ENCODE measurements at places on chromosomes 16 and 17.
A peak's percentile ranks its signal among the peaks of the same experiment; 100 is the strongest.

GRCh38 chr17:2685696-2686095, 25.9 kb downstream of the CLUH start:
- no peak for DNase-seq

GRCh38 chr17:80918731-80919130, 72.9 kb upstream of the CHMP6 start:
- no peak for DNase-seq

DNA sequence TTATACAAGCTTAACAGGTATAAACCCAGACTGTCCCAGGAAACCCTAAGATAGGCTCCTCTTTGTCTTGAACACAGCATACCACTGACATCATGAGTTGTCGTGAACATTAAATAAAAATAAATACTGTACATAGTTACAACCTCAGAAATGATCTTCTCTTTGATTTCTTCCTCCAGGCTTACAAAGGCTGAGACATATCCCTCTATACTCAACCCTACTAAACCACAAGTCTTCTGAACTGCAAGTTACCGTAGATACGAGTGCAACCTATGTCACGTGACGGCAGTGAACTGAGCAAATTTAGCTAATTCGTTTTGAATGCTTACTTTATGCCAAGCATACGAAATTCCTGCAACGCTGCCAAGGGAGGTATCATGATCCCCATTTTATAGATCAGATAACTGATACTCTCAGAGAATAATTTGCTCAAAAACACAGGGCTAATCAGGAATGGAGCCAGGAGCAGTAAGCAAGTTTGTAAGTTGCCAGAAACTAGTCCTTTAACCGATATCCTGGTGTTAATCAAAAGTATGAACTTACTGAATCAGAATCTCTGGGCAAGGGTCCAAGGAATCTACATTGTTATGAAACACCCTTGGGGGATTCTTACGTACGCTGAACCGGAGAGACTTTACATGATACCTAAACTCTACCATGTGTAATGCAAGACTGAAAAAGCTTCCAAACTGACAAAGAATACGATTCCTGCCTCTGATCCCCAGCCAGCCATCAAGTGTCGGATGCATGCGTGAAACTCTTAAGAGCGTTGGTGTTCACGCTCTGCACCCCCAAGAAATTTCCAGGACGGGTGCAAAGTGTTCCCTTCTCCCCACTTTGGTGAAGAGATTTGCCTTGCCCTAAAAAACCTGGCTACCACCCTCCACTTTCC, 106.2 kb downstream of the XYLT1 start:
- DNase-seq = peak; percentile 99

GRCh38 chr17:75488693-75489510, 26.4 kb downstream of the CASKIN2 start:
- no peak for DNase-seq

GRCh38 chr17:2705263-2705662, 6.3 kb downstream of the CLUH start:
- peak; percentile 72 for DNase-seq

- DNase-seq = no peak
These were observed 67.3 kb upstream of the BCAR1 start for GRCh38 chr16:75318737-75319136.

- no peak for DNase-seq
These were observed 81.6 kb downstream of the KLHDC4 start for GRCh38 chr16:87684106-87684677.

GRCh38 chr17:33291248-33292200, 1.6 kb downstream of the ASIC2 start:
- DNase-seq = peak; percentile 28

GRCh38 chr16:35194681-35195080, 1735.3 kb downstream of the TP53TG3F start:
- DNase-seq = no peak

DNA sequence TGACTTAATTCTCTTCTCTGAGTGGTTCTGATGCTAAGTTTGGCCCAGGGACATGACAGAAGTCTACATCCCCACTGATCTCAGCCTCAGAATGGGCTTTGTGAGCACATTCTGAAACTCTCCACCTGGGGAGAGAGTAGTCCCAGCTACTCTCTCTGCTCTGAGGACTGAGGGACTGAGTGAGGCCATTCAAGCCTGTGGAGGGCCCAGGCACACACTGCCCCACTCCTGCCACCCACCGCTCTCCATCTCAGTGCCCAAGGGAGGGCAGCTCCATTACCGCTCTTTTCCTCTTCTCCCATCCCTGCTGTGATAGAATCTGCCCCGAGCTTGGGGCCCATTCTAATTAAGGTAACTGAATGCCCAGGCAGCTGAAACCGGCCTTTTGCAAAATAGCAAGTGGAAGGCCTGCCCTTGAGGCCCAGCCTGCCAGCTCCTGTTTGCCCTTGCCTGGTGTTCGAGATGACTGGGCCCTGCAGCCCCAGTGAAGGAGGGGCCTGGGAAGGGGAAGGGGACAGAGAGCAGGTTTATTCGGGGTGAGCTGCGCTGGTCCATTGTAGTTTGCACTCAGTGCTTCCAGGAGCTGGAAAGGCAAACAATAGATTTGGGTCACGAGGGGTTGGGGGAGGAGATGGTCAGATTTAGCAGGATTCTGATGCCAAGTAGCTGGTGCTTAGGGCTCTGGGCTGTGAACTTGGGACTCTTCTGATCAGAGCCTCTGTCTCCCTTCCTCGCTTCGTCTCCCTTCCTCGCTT, 76.2 kb downstream of the RAB11FIP4 start:
- DNase-seq = no peak

DNA sequence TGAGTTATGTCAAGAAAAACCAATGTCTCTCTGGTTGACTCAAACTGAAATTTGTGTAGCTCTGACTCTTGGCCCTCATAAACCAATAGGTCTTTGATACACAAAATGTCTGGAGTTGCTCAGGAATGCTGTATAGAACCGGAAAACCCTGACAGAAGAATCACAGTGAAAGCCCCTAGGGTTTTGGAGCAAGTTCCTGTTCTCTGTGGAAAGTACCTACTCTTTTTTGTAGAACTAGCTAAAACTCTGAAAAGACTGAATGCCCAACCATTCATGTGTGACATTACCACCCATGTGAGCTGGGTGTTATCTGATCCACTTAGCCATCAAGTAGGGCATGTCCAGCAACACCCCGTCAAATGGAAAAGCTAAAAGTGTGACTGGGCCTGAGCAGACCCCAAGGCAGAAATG, 28.8 kb downstream of the CCL4 start:
- no peak for DNase-seq

DNA sequence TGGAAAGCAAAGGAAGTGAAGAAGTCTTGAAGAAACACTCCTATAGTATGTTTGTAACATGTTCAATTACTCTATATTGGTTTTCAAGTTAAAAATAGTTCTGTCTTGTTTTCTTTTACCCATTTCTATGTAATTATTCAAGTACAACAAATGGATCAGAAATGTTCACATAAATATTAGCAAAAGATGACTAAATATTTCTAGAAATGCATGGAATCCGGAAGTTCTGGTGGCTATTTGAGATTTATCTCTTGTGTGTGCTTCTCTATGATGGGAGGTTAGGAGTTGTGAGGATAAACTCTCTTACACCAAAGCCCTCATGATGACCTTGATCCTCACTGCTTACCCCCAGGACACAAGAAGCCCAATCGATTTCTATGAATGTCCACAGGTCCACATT, 237.5 kb downstream of the CDH8 start:
- DNase-seq = no peak

- DNase-seq = peak; percentile 85
These were observed 16.1 kb downstream of the GDE1 start for GRCh38 chr16:19505600-19506303.

- DNase-seq = peak; percentile 44
These were observed 3.9 kb downstream of the ACAP1 start for GRCh38 chr17:7340179-7340578.

DNA sequence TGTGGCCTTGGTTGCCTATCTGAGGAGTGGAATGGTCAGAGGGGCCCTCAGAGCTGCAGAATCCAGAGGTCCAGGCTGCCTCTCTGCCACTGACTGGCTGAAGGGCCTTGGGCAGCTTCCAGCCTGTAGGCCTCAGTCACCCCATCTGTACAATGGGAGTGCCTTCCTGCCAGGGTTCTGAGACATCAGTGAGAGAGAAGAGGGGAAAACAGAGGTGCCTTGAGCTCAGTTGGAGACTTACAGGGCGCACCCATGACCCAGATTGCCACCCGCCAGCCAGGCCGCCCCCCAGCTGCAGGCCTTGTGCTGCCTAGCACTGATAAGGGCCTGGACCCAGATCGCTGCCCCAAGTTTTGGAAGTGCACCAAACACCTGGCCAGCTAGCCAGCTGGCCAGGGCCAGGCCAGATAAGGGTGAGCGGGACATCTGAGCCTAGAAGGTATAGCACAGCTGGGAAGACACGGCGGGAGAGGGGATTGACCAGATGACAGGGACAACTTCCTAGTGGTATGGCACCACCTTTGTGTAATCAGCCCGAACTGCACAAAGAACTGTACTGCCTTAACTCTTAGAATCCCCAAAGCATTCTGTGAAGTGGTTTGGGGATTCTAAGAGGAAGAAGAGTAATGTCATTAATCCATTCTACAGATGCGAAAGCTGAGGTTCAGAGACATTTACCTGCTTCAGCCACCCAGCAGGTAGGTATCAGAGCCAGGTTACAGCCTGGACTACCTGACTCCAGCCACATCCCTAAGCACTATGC, 1.4 kb downstream of the SLC4A1 start:
- DNase-seq = peak; percentile 8

DNA sequence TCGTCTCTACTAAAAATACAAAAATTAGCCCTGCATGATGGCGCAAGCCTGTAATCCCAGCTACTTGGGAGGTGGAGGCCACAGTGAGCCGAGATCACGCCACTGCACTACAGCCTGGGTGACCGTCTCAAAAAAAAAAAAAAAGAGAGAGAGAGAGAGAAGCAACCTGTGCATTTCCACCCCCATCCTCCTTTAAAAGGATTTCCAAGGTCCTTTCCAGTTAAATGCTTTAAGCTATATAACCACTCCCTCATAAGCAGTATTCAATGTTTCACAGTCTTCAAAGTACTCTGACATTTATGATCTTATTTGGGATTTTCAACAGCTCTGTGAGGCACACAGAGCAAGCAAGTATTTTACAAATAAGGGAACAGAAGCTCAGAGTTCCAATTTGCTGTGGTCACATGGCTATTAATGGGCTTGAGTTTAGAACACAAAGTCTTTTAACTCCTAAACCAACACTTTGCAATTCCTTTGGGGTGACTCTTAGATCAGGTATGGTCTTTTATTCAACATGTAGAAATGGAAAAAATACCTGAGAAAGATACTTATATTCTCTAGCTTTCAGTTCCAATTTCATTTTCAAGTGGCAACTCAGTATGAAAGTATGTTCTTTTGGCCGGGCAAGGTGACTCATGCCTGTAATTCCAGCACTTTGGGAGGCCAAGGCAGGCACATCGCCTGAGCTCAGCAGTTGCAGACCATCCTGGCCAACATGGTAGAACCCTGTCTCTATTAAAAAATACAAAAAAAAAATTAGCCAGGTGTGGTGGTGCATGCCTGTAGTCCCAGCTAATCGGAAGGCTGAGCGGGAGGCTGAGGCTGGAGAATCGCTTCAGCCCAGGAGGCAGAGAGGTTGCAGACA, 31.3 kb downstream of the SPOP start:
- DNase-seq = peak; percentile 74

GRCh38 chr16:74651841-74652240, 14.8 kb downstream of the RFWD3 start:
- DNase-seq = no peak

DNA sequence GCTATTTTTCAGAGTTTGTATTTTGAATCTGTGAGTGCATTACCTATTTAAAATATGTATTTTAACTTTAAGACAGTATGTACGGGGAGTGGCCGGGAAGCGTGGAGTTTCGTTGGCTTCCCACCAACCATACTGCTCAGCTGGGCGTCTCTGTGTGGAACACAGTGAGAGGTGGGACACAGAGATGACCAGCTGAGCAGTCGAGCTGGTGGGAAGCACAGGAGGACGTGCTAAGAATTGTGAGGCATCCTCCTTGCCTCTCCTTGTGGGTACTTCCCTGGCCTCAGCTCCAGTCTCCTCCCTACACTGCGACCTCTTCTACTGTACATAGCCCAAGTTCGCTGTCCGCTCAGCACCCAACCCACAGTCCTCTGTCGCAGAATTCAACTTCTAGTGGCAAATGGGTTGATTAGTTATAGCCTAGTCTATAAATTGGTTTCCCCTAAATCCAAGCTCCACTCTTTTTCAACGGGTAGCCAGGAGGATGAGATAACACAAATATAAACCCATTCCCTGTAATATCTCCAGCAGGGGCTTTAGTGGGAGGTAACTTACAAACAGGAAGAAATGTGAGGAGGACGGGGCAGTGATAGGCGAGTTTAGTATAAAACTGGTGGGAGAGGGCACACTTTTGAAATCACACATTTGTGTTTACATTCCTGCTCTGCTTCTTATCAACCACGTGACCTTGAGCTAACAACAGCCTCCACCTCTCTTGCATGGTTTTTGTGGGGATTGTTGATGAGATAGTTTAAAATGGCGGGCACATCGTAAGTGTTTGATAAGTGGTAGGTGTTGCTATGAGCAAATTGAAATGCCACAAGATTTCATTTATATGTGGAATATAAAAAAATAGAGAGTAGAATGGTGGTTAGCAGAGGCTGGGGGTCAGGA, 211.9 kb upstream of the HS3ST3A1 start:
- DNase-seq = no peak

DNA sequence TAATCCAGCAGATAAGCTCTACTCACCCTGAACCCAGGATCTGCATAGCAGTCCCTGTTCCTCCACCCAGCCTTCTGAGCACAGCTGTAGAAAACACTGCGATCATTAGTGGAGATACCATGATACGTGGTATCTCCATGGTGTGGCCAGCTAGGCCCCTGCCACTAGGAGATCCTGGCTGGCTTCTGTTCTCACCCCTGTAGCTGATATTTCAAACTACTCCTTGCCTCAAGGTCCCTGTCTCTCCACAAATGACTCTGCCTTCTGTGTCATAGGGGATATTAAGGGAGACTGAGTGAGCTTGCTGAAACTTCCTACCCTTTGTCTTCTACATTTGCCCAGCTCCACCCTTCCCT, 44.3 kb downstream of the ERN1 start:
- DNase-seq = no peak

DNA sequence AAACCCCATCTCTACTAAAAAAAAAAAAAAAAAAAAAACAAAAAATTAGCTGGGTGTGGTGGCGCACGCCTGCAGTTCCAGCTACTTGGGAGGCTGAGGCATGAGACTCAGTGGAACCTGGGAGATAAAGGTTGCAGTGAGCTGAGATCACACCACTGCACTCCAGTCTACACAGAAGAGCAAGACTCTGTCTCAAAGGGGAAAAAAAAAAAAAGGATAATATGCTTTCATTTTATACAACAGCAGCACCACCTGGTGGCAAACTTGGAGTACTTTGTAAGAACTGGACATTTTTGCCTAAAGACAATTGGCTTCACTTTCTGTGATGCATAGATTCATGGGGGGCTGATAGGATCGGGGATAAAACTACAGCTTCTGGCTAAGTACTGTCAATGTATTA, 8.5 kb downstream of the CHTF8 start:
- DNase-seq = peak; percentile 77

DNA sequence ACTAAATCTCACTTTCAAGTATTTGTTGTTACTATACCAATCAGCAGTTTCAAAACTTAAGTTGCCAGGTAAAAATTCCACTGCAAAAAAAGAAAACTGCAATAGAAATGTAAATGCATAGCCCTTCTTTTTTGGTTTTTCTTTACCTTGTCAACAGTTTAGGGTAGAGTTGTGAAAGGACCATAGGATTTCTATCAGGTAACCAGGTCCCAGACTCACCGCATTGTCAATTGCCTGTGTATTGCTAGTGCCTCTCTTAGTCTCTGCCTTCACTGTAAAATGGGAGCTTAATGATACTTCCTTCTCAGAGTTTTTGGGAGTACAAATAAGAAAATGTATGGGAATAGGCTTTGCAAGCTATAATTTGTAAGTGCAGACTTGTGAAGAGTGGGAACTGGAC, 145.0 kb downstream of the FTO start:
- DNase-seq = no peak
